Neural progenitor cell (in vitro differentiated cells): ENCODE measurements at places on chromosomes 6 and 20.
A peak's percentile ranks its signal among the peaks of the same experiment; 100 is the strongest.

GRCh38 chr20:53838311-53838868, 232.0 kb downstream of the BCAS1 start:
- no peak overlapping the region for H3K4me3 ChIP-seq
- H3K27me3 ChIP-seq: no peaks in the 10 kb centered on the region
- no peak for DNase-seq
- no peaks in the 10 kb centered on the region for H3K36me3 ChIP-seq

- H3K4me1 ChIP-seq: peaks cover 8% of the 10 kb centered on the region
- no peak overlapping the region for H3K4me3 ChIP-seq
- no peak overlapping the region for H3K27ac ChIP-seq
- no peak for DNase-seq
- no peaks in the 10 kb centered on the region for H3K36me3 ChIP-seq
- H3K27me3 ChIP-seq: no peaks in the 10 kb centered on the region
Measured at GRCh38 chr6:25035512-25036435, 100.0 kb upstream of the RIPOR2 start.

GRCh38 chr20:50121858-50122271, 8.9 kb upstream of the UBE2V1 start:
- H3K4me3 ChIP-seq: no peak overlapping the region
- no peaks in the 10 kb centered on the region for H3K4me1 ChIP-seq

DNA sequence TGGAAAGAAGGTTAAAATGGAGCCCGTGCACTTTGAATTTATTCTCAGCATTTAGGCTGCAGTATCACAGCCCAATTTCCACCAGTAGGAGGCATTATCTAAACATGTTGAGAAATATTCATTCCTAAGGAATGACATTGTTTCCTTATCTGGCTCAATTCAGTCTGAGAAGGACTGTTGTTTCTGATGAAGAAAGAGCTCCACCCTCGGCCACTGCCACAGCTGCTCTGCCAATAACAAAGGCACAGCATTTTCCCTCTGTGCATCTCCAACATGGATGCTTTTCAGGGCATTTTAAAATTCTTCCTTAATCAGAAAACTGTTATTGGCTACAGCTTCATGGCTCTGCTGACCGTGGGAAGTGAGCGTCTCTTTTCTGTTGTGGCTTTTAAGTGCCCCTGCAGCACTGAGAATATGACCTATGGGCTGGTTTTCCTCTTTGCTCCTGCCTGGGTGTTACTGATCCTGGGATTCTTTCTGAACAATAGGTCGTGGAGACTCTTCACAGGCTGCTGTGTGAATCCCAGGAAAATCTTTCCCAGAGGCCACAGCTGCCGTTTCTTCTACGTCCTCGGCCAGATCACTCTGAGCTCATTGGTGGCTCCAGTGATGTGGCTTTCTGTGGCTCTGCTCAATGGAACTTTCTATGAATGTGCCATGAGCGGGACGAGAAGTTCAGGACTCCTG, at the start of gene CALHM5:
TSS of gene CALHM5 (plus strand) at position 216 of the 687 bp plus-strand sequence. CDS start at position 274, 58 bp downstream.
- H3K4me3 ChIP-seq: no peak within 1 kb of the TSS
- H3K36me3 ChIP-seq: no peaks in the 10 kb centered on the region
- H3K27ac ChIP-seq: no peak within 1 kb of the TSS
- no peaks in the 10 kb centered on the region for H3K4me1 ChIP-seq
- no peaks in the 10 kb centered on the region for H3K27me3 ChIP-seq
- peak; percentile 48 for DNase-seq

GRCh38 chr20:22918286-22918983, 116.7 kb upstream of the SSTR4 start:
- H3K4me1 ChIP-seq: no peaks in the 10 kb centered on the region
- H3K36me3 ChIP-seq: no peaks in the 10 kb centered on the region
- no peak for DNase-seq
- H3K4me3 ChIP-seq: no peak overlapping the region
- no peak overlapping the region for H3K27ac ChIP-seq
- no peaks in the 10 kb centered on the region for H3K27me3 ChIP-seq

GRCh38 chr6:43737272-43738081, 32.5 kb upstream of the VEGFA start:
- H3K27ac ChIP-seq: peak overlapping the region; percentile 46
- no peaks in the 10 kb centered on the region for H3K27me3 ChIP-seq
- peaks cover 36% of the 10 kb centered on the region for H3K4me1 ChIP-seq
- DNase-seq: peak; percentile 32
- no peaks in the 10 kb centered on the region for H3K36me3 ChIP-seq

- no peaks in the 10 kb centered on the region for H3K36me3 ChIP-seq
- DNase-seq: no peak
- no peak overlapping the region for H3K4me3 ChIP-seq
- H3K4me1 ChIP-seq: no peaks in the 10 kb centered on the region
Measured at GRCh38 chr20:6924681-6925080, 157.2 kb downstream of the BMP2 start.

- no peak for DNase-seq
- H3K4me1 ChIP-seq: no peaks in the 10 kb centered on the region
- no peak overlapping the region for H3K4me3 ChIP-seq
- H3K27ac ChIP-seq: no peak overlapping the region
- H3K27me3 ChIP-seq: no peaks in the 10 kb centered on the region
- H3K36me3 ChIP-seq: no peaks in the 10 kb centered on the region
Measured at GRCh38 chr6:125480146-125480545, 178.4 kb upstream of the HDDC2 start.

DNA sequence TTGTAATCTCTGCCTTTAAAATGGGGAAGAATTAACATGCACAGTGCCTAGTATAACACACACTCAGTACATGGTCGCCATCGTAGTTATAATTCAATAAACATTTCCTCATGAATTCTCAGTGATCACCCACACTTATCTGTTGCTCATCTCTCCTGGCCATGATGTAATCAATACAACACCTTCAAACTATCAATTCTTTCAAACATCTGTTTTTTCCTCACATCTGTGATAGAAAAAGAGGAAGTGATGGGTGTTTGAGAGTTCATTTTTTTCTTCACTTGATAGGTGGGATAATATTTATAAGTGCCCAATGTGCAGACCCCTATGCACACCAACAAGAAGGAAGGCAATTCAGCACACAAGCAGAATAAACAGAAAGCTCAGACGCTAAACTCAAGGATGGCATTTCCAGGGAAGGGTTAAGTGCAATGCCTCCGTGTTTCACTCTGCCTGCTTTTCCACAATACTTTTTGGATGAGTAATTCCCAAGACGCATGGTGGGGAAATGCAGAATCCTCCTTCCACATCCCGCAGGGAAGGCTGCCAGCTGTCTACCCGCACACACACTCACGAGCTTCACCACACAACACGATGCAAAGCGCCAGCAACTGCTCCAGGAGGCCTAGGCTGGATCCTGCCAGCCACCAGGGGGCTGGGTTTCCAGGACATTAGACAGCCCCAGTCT, 100.3 kb downstream of the GMPR start:
- H3K4me1 ChIP-seq: no peaks in the 10 kb centered on the region
- DNase-seq: peak; percentile 26
- H3K27me3 ChIP-seq: no peaks in the 10 kb centered on the region
- no peak overlapping the region for H3K27ac ChIP-seq

GRCh38 chr6:156279261-156279969, 497.8 kb upstream of the ARID1B start:
- H3K4me1 ChIP-seq: peaks cover 6% of the 10 kb centered on the region
- no peak overlapping the region for H3K27ac ChIP-seq
- H3K4me3 ChIP-seq: no peak overlapping the region
- no peaks in the 10 kb centered on the region for H3K36me3 ChIP-seq

- H3K27ac ChIP-seq: no peak overlapping the region
- peak; percentile 28 for DNase-seq
- H3K36me3 ChIP-seq: no peaks in the 10 kb centered on the region
- peaks cover 20% of the 10 kb centered on the region for H3K4me1 ChIP-seq
Measured at GRCh38 chr6:108176281-108177089, 10.7 kb downstream of the NR2E1 start.

- peak; percentile 23 for DNase-seq
- H3K27me3 ChIP-seq: no peaks in the 10 kb centered on the region
- H3K27ac ChIP-seq: no peak overlapping the region
- H3K4me3 ChIP-seq: no peak overlapping the region
- H3K4me1 ChIP-seq: no peaks in the 10 kb centered on the region
Measured at GRCh38 chr20:40565682-40566040, 123.4 kb downstream of the MAFB start.

DNA sequence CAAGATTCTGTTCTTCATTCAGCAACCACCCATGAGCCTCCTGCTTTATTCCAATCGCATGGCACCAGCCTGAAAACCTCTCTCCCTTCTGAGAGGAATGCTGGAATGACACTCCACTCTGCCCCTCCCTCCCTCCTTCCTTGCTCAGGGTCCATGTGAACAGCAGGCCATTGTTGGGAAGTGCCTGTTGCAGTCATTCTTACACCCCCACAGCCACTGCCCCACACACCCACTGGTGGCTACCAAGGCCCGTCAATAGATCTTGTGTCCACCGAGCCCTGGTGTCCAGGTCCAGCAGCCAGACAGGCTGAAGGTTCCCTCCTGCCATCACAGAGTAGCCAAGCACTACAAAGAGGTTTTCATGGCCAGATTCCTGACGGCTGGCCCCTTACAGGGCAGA, 6.5 kb downstream of the PDRG1 start:
- H3K36me3 ChIP-seq: peaks cover 13% of the 10 kb centered on the region
- H3K4me3 ChIP-seq: no peak overlapping the region
- no peak overlapping the region for H3K27ac ChIP-seq
- DNase-seq: no peak
- no peaks in the 10 kb centered on the region for H3K4me1 ChIP-seq
- H3K27me3 ChIP-seq: no peaks in the 10 kb centered on the region

DNA sequence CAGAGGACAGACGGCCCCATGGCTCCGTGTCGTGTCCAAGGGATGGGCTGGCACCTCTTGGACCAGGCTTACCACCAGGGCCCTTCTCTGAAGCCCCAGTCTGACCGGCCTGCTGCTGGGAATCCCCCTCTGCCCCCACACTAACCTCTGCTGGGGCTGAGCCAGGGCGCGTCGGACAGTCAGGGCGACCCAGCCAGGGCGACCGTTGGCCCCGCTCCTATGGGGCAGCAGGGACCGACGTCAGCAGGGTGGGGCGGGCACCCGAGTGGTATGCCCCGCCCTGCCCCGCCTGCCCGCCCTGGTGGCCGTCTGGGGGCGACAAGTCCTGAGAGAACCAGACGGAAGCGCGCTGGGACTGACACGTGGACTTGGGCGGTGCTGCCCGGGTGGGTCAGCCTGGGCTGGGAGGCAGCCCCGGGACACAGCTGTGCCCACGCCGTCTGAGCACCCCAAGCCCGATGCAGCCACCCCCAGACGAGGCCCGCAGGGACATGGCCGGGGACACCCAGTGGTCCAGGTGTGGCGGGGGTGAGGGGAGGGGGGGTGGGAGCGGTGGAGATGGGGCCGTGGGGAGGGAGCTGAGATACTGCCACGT, at the start of gene SLC17A9:
TSS of gene SLC17A9 (plus strand) at position 337 of the 595 bp plus-strand sequence. CDS start at position 459, 122 bp downstream.
- peaks cover 6% of the 10 kb centered on the region for H3K27me3 ChIP-seq
- peaks cover 21% of the 10 kb centered on the region for H3K4me1 ChIP-seq
- H3K27ac ChIP-seq: no peak within 1 kb of the TSS
- H3K36me3 ChIP-seq: no peaks in the 10 kb centered on the region
- DNase-seq: peak; percentile 79

GRCh38 chr20:1900321-1900801, 5.2 kb downstream of the SIRPA start:
- H3K27me3 ChIP-seq: peaks cover 19% of the 10 kb centered on the region
- H3K4me1 ChIP-seq: peaks cover 23% of the 10 kb centered on the region
- no peak overlapping the region for H3K4me3 ChIP-seq
- H3K27ac ChIP-seq: no peak overlapping the region
- H3K36me3 ChIP-seq: no peaks in the 10 kb centered on the region

- no peaks in the 10 kb centered on the region for H3K27me3 ChIP-seq
Measured at GRCh38 chr6:111632468-111633247, 27.0 kb upstream of the TRAF3IP2 start.

- no peak for DNase-seq
- H3K36me3 ChIP-seq: no peaks in the 10 kb centered on the region
- no peaks in the 10 kb centered on the region for H3K27me3 ChIP-seq
- no peak overlapping the region for H3K4me3 ChIP-seq
- H3K4me1 ChIP-seq: peaks cover 33% of the 10 kb centered on the region
- no peak overlapping the region for H3K27ac ChIP-seq
Measured at GRCh38 chr20:47762699-47763268, 22.5 kb downstream of the SULF2 start.

DNA sequence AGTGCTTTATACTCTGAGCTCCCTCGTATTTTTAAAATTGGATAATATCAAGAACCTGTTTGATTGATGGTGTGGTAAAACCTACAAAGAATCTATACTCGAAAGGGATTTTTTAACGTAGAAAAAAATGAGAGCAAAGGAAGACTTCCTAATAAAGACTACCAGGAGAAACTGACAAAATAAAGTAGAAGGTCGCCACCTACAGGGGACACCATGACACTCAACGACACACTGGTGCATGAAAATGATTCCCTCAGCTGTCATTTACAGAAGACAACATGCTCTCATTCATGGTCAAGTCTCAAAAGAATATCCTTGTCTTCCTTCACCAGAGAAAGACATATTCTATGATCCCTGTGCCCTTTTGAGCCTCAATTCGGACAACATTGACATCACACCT, 10.1 kb upstream of the NHSL1 start:
- no peaks in the 10 kb centered on the region for H3K27me3 ChIP-seq
- H3K27ac ChIP-seq: no peak overlapping the region
- no peak overlapping the region for H3K4me3 ChIP-seq
- H3K4me1 ChIP-seq: peaks cover 39% of the 10 kb centered on the region
- peak; percentile 49 for DNase-seq
- H3K36me3 ChIP-seq: no peaks in the 10 kb centered on the region

DNA sequence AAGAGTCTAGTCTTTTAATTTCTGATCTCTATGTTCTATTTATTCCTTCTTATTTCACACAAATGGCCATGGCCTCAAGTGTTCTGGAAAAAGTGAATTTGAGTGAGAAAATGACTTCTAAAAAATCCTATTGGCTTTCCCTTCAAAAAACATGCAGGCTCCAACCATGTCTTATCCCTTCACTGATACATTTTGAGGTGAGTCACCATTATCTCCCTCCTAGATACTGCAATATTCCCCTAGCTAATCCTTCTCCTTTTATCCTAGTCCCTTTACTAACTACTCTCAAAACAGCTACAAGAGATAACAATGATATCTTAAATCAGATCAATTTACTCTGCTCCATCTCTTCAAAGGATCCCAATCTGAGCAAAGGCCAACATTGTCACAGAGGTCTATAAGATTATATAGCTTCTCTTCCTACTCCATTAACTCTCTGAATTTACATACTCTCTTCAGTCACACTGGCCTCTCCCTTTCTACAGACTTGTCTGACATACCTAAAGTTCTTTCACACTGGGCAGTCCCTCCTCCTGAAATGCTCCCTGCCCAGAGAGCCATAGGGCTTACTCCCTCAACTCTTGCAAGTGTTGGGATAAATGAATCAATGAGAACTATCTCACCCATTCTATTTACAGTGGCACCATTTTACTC, 129.2 kb downstream of the TENT5A start:
- H3K4me3 ChIP-seq: no peak overlapping the region
- H3K36me3 ChIP-seq: no peaks in the 10 kb centered on the region
- DNase-seq: no peak
- no peaks in the 10 kb centered on the region for H3K4me1 ChIP-seq
